ENCODE measurements at places on chromosomes 11 and 22.

DNA sequence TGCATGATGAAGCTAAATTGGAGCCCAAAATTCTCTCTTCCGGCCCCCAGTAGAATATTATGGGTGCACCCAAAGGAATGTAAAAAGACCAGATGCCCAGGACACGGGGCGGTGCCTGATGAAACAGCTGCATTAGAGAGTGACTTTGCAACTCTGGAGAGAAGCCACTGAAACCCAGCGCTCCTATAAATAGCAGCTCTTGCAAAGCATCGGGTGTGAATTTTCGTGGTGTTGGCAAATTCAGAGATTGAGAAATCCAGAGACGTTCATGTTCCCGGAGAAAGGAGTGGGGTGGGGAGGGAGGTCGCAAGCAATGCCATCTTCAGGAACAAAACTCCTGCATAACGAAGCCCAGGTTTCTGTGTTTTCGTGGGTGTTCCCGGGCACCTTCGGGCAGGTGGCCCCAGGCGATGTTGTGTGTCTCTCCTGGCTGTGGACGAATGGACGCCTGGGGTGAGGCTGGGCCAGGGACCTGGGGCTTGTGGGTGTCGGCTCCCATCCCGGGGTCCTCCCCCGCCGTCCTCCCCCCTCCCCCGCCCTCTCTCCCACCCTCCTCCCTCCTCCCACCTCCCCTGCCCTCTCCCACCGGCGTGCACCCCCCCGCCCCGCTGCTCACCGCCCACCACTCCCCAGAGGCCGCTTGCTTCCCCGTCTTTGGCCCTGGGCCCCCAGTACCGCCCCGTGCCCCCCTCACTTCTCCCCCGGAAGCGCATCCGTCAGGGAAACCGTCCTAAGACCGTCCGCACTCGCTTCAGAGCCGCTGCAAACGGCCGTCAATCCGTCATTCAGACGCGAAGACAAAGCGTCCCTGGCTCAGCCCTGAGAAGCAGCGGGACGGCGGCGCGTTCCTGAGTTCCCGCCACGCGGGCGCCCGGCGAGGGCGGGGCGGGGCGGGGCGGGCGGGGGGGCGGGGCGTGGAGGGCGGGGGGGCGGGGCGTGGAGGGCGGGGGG lies 26.7 kb upstream of the TOLLIP start:
- peak; percentile 57 for DNase-seq

- no peak for DNase-seq
Measured at GRCh38 chr11:126478466-126478865, 123.0 kb downstream of the ST3GAL4 start.

DNA sequence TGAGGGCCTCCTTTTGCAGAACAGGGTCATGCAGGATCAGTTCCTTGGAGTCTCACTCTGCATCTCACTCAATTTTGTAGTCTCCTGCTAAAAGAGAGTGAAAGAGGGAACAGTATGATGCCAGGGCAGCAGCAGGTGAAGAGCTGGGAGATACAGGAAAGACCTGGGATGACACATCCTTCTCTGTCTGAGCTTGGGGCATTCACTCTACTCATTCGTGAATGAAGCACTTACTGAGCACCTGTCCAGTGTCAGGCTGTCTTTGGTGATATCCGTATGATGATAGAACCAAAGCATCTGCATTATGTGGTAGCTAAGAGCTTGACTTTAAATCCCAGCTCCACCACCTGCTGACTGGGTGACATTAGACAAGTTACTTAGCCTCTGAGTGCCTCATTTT lies 14.4 kb downstream of the SREBF2 start:
- no peak for DNase-seq

GRCh38 chr11:112315057-112315720 lies 54.5 kb upstream of the PLET1 start:
- no peak for DNase-seq
